ENCODE measurements at places on chromosomes 2 and 18.

DNA sequence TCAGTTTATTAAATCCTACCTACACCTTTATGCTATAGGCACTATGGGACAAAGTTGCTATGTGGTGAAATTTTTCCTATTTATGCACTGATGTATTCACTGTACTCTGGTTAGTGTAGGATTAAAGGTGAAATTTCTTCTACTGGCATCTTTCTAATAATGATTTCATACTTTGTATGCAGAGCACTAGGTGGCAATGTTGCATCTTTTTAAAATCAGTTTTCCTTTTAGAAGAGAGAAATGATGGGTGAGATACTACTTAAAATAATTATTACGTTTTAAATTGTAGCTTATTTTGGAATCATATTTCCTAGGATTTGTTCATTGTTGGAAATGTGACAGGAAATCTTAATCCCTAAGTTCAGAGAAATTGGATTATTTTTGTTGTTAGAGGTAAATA is 150.9 kb downstream of the CD8B2 start:
- DNase-seq, result no peak

GRCh38 chr2:109247812-109248211 is 118.8 kb downstream of the SH3RF3 start:
- DNase-seq, result no peak

DNA sequence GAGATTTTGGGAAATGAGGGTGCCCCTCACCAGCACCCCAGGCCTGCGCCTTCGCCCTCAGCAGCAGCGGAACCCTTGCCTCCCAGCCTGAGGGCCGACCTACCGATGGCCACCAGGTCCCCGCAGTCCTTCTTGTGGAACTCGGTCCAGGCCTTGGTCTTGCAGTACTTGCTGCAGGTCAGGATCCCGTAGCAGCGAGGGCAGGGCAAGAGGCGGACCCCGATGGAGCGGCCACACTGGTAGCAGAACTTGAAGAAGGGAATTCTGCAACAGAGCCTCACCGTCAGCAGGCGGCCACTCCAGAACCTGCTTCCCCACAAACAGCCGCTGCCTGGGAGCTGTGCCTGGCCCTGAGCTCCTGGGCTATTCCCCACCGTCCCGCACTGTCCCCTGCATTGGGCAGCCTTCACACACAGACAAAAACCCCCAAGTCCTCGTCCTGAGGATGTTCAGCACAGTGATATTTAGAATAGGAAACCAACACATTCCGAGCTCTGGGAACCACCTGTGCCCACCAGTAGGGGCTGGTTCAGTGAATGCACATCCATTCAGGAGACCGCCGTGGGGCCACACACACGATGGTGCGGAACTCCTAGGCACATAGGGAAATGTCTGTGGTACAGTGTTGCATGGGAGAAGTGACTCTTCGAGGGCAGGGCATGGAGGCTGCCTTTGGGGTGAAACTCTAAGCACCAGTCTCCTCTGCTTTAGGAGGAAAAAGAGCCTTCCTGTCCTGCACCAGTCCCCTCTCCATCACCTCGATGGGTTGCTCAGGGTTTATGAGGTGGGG is 45.6 kb downstream of the GPC1 start:
- DNase-seq, result no peak

DNA sequence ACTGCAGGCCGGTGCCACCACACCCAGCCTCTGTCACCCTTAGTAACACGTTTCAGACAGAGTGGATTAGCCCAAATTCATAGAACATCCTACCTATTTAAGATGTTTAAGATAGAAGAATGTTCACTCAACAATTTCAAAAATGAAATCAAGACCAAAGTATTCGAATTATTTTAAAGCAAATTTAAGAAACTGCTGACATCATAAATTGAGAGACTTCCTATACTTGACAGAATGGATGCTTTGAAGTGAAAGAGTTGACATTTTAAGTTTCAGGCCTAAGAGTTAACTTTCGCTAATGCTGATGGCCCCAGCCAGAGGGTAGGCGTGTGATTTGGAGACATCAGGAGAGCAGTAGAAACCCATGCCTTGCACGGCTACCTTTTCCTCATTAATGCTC is 271.9 kb downstream of the SS18 start:
- no peak for DNase-seq

- no peak for DNase-seq
Observed at GRCh38 chr2:96104487-96104861, 11.9 kb downstream of the ADRA2B start.

DNA sequence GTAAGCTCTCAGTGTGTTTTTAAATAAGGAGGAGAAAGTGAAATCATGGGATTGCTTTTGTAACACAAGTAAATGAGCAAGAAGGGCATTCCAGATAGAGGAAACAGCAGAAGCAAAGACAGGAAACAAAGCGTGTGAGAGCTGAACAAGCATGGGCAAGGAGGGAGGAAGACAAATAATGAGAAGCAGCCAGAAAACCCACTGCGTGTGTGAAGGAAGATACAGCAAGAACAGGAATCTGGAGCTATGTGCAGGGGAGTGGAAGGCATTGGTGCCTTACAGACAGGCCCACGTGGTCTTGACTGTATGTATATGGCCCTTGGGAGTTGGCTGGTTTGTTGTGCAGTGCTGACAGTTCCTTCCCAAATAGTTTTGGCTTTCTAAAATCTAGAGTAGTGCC is 88.6 kb downstream of the AAK1 start:
- DNase-seq, result no peak

GRCh38 chr2:12506846-12507245 is 209.9 kb upstream of the TRIB2 start:
- DNase-seq, result no peak

- DNase-seq, result no peak
Observed at GRCh38 chr2:222776792-222777191, 84.0 kb upstream of the ACSL3 start.

GRCh38 chr2:219985017-219985416 is 357.6 kb downstream of the SLC4A3 start:
- DNase-seq, result no peak

GRCh38 chr18:34977838-34978532 is 63.2 kb upstream of the MAPRE2 start:
- DNase-seq, result peak; percentile 8

DNA sequence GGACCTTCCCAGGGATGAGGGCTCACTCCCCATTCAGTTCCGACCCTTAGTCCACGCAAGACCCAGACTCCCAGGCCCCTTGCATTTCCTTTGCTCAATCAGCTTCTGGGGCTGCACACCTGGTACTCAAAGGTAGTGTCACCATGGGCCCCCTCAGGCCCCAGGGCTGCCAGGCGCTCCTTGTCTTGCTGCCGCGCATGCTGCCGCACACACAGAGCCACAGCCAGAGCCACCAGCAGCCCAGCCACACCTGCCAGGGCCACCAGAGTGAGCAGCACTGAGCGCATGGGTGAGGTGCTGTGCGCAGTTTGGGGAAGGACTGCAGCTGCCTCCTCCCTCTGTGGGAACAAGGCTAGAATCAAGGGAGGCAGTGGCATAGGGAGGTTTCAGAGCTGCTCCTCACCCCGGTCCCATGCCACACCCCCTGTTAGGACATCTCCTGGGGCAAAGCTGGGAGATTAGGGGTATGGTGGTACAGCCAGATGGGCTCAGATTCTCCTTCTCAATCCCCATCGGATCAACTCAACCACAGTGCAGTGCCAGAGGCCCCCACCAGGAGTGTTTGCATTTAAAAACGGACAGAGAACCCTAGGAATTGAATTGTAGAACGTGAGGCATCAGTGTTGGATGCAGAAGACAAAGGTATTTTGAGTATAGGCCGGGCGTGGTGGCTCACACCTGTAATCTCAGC is 11.3 kb downstream of the PTPRN start:
- no peak for DNase-seq

- no peak for DNase-seq
Observed at GRCh38 chr18:11246495-11247300, 97.3 kb upstream of the PIEZO2 start.

- no peak for DNase-seq
Observed at GRCh38 chr2:172467382-172467781, 40.0 kb downstream of the ITGA6 start.

DNA sequence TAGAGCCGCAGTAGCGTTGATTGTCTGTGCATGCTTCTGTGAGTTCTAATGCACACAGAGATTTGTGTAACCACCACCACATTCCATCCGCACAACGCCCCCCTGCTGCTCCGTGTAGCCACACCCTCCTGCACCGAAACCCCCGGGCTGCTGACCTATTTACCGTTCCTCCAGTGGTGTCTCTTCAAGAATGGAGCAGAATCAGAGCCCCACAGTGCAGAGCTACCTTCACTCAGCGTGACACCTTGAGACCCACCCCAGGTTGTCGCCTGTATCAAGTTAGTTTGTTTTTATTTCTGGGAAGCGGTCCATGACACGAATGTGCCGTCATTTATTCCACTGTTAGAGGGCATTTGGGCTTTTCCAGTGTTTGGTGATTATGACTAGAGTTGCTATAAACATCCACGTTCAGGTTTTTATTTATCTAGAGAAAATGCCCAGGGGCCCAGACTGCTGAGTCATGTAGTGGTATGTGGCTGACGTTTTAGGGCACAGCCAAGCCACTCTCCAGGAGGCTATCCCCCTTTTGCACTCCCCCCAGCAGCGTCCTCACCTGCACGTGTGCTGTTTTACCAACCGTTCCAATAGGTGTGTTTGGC is 266.8 kb downstream of the NDUFA10 start:
- peak; percentile 14 for DNase-seq

GRCh38 chr2:157890969-157891642 is 15.0 kb upstream of the ACVR1 start:
- DNase-seq, result no peak

GRCh38 chr2:66469214-66469902 is 34.4 kb downstream of the MEIS1 start:
- no peak for DNase-seq

- DNase-seq, result no peak
Observed at GRCh38 chr2:139622691-139623090, 842.5 kb upstream of the NXPH2 start.

- DNase-seq, result no peak
Observed at GRCh38 chr2:130347220-130347925, 4.7 kb downstream of the IMP4 start.

GRCh38 chr2:161228511-161229240 is 68.4 kb downstream of the TANK start:
- DNase-seq, result no peak

DNA sequence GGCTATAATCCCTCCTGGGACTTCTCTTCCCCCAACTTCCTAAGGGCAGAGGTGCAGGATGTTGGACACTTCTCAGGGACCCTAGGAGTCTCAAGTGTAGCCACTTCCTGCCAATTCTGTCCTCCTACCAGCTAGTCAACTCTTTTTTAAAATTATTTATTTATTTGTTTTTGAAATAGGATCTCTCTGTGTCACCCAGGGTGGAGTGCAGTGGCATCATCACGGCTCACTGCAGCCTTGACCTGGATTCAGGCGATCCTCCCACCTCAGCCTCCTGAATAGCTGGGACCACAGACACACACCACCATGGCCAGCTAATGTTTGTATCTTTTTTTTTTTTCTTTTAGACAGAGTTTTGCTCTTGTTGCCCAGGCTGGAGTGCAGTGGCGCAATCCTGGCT is 11.5 kb downstream of the SFTPB start:
- DNase-seq, result no peak

- DNase-seq, result no peak
Observed at GRCh38 chr2:217248312-217248935, 388.6 kb upstream of the TNP1 start.

DNA sequence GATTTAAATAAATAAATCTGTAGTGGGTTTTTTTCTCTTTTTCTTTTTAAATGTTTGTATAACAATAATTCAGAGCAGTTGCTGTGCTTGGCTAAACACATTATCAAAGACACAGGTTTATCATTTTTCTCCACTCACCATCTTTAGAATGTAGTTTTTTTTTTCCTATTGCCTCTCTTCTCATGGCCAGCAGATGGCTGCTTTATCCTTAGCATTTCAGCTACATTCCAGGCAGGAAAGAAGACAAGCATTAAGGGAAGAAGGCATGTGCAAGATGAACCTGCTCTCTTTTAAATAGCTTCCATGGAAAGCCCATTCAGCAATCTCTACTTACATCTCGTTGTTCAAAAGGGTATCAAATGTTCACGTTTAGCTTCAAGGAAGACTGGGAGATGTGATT is 42.6 kb downstream of the ARHGAP15 start:
- DNase-seq, result no peak
